ENCODE measurements at places on chromosomes 4 and X. TPM values are rescaled to one million over a fixed set of nuclear protein-coding genes. Genes with fewer than 3 reads are reported as not detected.

The OPHN1 gene
- total RNA-seq, result 57.9 TPM

The NOX1 gene
- total RNA-seq, result not detected

The TRIM61 gene
- 1.6 TPM for total RNA-seq

The SYP gene
- 121 TPM for total RNA-seq

The PPA2 gene
- 55.4 TPM for total RNA-seq

The OPRPN gene
- not detected for total RNA-seq

All from parietal lobe (tissue), 2 donors.